Naive thymus-derived CD4-positive, alpha-beta T cell (primary cell): ENCODE measurements at places on chromosomes 3 and 15. TPM values are rescaled to one million over a fixed set of nuclear protein-coding genes. Genes with fewer than 3 reads are reported as not detected.
A peak's percentile ranks its signal among the peaks of the same experiment; 100 is the strongest.

DNA sequence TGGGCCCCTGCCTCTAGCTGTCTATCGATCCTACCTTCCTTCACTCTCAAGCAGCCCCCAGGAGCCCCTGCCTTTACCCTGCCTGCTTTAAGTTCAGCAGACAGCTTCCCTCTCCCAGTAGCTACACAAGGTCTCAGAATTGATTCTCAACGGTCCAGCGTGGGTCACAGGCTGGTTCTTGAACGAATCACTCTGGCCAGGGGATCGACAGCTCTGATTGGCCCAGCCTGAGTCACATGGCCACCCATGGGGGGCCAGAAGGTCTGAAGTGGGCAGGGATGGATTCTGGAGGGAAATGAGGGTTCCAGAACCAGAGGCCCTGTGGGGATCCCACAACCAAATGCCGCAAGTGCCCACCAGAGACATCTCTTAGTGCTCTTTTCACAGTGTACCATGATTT, 23.7 kb upstream of the CCDC174 start:
- no peak for DNase-seq

PRSS50 gene
- not detected for polyA plus RNA-seq

DNA sequence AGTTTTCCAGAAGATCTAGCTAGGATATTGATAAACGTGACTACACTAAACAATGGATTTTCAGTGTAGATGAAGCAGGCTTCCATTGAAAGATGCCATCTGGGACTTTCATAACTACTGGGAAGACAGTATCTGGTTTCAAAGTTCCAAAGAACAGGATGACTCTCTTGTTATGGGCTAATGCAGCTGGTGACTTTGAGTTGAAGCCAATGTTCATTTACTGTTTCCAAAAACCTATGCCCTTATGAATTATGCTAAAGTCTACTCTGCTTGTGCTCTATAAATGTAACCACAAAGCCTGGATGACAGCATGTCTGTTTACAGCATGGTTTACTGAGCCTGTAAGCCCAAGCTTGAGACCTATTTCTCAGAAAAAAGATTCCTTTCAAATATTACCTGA, 245.4 kb downstream of the GBE1 start:
- DNase-seq, result no peak

- DNase-seq, result no peak
Observed at GRCh38 chr15:99574502-99574901, 8.7 kb downstream of the MEF2A start.

- no peak for DNase-seq
Observed at GRCh38 chr3:43394041-43394554, 107.8 kb downstream of the SNRK start.

- no peak for DNase-seq
Observed at GRCh38 chr15:87712211-87712610, 544.3 kb downstream of the NTRK3 start.

CCR3 gene
- not detected for polyA plus RNA-seq

- peak; percentile 9 for DNase-seq
Observed at GRCh38 chr15:76285241-76285825, 25.9 kb downstream of the ETFA start.

- no peak for DNase-seq
Observed at GRCh38 chr3:144018776-144019175, 47.2 kb downstream of the DIPK2A start.

- DNase-seq, result no peak
Observed at GRCh38 chr15:31125061-31125460, 23.5 kb upstream of the TRPM1 start.

CACNA2D2 gene
- polyA plus RNA-seq, result 0.32 TPM

CCR1 gene
- polyA plus RNA-seq, result 0.08 TPM

- no peak for DNase-seq
Observed at GRCh38 chr15:65730549-65731172, 61.4 kb downstream of the DENND4A start.

DNA sequence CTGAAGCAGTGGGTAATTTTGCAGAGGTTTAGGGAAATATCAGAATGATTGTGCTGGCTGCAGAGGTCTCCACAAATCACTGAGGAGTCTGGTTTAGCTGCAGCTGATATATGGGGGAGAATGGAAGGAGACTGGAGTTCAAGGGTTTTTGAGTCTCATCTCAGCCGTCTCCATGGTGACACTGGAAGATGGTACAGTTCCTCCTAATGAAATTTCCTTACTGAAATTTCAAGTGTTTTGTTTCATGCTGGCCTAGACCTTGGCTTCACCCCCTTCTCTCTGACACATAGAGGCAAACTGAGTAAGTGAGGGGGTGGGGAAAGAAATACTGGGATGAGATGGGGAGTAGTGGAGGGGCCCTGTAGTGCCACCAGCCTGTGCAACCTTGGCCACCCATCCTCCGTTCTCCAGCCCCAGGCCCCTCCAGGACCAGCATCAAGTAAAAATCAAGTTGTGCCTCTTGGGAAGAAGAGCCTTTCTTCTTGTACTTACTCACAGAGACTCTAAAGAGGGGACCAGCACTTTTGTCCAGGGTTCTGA, 17.8 kb upstream of the MORF4L1 start:
- no peak for DNase-seq

GRCh38 chr15:36905908-36906307, 194.4 kb downstream of the MEIS2 start:
- DNase-seq, result no peak

- DNase-seq, result no peak
Observed at GRCh38 chr15:38846346-38846745, 281.7 kb upstream of the RASGRP1 start.

PARP6 gene
- 41.6 TPM for polyA plus RNA-seq

- DNase-seq, result no peak
Observed at GRCh38 chr3:183777016-183777618, 48.3 kb downstream of the MAP6D1 start.

GRCh38 chr3:181363231-181363630, 348.5 kb upstream of the SOX2 start:
- DNase-seq, result no peak

- DNase-seq, result no peak
Observed at GRCh38 chr3:182715006-182715405, 78.3 kb upstream of the ATP11B start.

DNA sequence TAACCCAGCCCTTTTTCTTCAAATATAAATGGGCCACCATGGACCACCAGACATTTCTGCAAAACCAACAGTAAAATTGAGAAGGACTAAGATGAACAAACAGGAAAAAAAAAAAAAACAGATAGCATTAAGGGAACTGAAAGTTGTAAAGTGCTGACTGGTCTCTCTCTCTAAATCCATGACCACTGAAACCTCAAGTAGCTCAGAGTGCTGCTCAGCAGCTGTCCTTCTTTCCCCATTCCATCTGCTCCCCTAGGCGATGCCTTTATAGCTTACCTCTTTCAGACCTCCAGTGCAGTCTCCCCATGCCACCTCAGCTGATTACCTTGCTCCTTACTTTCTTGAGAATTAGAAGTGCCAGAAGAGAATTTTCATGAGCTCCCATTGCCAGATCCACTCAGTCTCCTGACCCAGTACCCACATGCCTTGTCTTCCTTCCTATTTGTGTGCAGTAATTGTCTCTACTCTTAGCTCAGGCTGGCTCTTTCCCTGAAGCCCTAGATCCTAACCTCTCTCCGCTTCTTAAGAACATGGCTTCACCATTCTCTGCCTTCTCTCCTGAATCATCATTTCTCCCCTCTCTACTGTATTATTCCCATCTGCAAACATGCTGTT, 23.9 kb upstream of the XIRP1 start:
- no peak for DNase-seq

- DNase-seq, result no peak
Observed at GRCh38 chr15:87547470-87548181, 708.9 kb downstream of the NTRK3 start.

DNA sequence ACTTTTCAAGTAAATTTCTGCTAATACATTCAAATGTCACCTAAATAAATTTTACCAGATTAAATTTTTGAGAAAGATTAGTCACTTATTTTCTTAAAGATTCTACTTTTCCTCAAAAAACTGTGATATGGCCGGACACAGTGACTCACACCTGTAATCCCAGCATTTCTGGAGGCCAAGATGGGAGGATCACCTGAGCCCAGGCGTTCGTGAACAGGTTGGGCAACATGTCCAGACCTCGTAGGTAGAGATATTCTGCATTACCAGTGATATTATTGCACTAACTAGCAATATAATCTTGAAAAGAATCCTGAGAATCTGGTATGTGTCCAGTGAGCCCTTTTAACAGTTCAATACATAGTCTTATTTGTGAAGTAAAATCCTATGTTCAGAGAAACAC, 61.7 kb downstream of the CBLB start:
- DNase-seq, result no peak

FOXB1 gene
- polyA plus RNA-seq, result 0.91 TPM
